MG63 (cell line): ENCODE measurements at places on chromosomes 4 and X. TPM values are rescaled to one million over a fixed set of nuclear protein-coding genes. Genes with fewer than 3 reads are reported as not detected.

TLR3 gene
- total RNA-seq: 7.4 and 7.7 TPM in 2 replicates

AADAT gene
- 2.1 and 2.6 TPM in 2 replicates for total RNA-seq

H2BW2 gene
- not detected in 2 replicates for total RNA-seq

CFAP99 gene
- total RNA-seq: not detected in 2 replicates
